Effector memory CD4-positive, alpha-beta T cell (primary cell): ENCODE measurements at places on chromosomes 13 and 19.

- DNase-seq = no peak
These were observed 15.2 kb downstream of the KCTD15 start for GRCh38 chr19:33811736-33812387.

DNA sequence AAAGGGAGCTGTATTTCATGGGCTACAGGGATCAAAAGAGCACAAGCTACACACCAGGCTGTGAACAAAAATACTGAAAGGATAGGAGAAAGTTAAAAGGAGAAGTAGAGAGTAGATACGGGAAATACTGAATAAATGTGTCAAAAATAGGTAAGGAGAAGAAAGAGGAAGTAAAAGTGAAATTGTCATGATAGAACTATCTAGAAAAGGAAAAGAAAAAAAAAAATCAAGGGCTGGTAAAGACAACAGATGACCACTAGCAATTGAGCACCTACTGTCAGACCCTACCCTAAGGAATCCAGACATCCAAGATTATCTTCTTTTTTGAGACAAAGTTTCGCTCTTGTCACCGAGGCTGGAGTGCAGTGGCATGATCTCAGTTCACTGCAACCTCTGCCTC is 4.8 kb downstream of the RUBCNL start:
- DNase-seq = no peak

- no peak for DNase-seq
These were observed 3.3 kb upstream of the NUDT19 start for GRCh38 chr19:32688311-32688710.

DNA sequence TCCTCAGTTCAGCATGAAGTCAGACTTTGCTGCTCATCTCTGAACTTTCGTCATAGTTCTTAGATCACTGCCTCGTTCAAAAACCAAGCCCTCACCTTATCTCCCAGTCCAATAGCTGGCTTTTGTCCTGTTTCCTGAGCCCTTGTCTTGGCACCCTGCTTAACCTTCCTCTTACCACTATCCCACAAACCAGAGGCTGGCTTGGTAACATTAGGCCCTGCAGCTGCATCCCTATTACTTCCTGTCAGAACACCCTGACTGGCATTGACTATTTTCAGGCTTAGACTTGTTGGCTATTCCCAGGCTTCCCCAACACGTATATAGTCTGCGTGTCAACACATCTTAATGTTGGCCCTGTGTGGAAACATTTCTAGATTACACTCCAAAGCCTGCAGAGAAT is 172.4 kb downstream of the VWA8 start:
- no peak for DNase-seq

DNA sequence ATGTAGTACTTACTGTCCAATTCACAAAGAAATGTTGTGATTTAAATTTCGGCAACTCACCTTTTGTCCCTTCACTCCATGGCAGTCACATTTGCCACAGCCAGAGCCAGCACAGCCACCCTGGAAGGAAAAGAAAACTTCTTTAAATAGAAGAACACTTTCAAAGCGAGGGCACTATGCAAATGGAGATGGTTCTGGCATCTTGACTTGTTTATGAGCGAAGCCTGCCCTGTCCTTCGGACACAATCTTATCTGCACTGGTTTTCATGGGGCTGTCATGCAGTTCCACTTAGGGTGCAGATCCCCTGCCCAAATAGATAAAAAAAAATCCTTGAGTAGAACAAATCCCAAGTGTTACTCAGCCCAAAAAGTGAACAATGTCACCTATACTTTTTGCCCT is 64.3 kb downstream of the COL4A1 start:
- no peak for DNase-seq
